ENCODE measurements at places on chromosomes 7 and 10.

DNA sequence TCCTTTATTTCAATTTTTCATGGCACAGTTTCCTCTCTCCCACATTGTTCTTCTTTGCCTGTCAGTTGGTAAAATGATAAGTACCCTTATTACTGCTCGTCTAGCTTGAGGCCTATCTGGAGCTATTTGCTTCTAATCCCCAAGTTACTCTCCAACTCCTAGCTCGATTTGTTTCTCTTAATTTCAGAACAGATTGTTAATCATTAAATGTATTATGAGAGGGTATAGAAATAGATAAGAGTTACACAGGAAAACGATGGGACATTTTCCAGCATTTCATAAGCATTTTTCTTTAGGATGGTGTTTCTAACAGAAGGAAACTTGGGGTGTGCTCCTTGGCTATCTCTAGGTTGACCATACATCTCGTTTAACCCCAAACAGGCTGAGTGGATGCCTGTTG is 540.5 kb upstream of the FZD8 start:
- no peak for DNase-seq

DNA sequence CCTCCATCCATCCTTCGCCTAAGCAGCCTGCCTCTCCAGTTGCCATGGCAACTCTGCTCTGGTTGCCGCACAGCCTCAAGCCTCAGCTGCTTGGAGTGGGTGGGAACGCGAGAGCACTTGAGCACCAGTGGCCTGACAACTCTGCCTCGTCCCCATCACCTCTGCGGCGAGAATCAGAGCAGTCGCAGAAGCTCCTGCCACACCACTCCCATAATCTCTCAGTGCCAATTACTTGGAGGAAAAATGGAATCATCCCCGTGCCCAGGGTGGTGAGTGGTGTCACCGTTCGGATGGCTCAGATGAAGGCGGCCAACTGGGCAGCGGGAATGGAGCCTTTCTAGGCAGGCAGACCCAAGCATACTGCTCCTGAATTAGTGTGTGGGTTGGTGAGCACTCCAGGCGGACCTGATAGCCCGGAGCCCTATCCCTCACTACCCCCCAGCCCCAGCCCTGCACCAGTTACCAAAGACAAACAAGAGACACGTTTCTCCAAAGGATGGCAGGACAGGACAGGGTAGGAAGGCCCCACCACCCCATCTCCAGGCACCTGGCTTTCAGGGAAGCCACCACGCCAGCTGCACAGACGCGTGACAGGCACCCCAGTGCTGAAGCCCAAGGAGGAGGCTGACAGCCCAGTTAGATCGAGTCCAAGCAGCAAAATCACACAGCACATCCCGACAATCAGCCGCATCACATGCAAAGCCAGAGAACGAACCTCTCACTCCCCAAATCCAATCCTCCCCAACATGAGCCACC is 335.4 kb downstream of the PTPRN2 start:
- no peak for DNase-seq

GRCh38 chr7:17185690-17186070 is 112.8 kb upstream of the AHR start:
- DNase-seq: peak; percentile 80

GRCh38 chr10:86601956-86602602 is 52.3 kb upstream of the OPN4 start:
- DNase-seq: no peak

- no peak for DNase-seq
Measured at GRCh38 chr7:1007901-1008300, 24.9 kb downstream of the CYP2W1 start.

DNA sequence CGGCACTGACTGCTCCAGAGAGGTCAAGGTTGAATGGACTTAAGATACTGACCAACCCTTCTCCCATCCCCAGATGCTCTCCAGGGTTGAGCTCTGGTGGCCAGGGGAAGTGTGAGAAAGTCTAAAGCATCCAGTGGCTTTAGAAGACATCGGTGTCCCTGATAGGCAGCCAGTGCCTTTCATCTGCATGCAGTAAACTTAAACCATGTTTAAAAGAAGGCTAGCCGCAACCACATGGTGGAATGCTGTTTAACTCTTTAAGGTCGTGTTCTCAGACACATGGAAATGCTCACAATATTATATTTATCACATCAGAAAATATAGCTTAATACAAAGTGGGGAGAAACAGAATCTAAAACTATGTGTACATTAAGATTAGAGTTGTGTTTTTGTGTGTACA is 137.0 kb downstream of the CNNM2 start:
- DNase-seq: no peak

GRCh38 chr10:112229096-112229495 is 45.5 kb upstream of the GPAM start:
- no peak for DNase-seq

DNA sequence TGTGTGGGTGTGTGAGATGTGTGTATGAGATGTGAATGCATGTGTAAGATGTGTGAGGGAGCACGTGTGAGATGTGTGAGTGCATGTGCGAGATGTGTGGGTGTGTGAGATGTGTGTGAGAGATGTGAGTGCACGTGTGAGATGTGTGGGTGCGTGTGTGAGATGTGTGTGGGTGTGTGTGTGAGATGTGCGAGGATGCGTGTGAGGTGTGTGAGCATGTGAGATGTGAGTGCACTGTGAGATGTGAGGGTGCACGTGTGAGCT is 31.0 kb downstream of the PPIF start:
- no peak for DNase-seq

DNA sequence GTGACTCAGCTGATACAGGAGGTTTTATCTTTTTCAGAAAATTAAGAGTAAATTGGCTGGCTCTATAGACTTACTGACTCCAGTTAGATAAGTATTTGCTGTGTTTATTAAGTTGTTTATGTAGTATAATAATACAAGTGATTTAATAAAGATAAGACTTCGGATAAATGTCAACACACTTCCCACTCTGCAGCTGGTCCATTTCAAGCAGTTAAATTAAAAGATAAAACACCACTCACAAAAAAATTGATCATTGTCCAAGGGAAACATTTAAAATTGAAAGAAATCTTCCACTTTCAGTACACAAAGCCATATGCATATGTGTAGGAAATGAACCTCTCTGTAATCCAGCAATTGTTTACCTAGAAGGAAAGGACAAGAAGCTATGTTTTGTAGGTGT is 106.1 kb upstream of the SP8 start:
- DNase-seq: no peak

GRCh38 chr7:159120540-159120919 is 24.1 kb downstream of the VIPR2 start:
- no peak for DNase-seq

DNA sequence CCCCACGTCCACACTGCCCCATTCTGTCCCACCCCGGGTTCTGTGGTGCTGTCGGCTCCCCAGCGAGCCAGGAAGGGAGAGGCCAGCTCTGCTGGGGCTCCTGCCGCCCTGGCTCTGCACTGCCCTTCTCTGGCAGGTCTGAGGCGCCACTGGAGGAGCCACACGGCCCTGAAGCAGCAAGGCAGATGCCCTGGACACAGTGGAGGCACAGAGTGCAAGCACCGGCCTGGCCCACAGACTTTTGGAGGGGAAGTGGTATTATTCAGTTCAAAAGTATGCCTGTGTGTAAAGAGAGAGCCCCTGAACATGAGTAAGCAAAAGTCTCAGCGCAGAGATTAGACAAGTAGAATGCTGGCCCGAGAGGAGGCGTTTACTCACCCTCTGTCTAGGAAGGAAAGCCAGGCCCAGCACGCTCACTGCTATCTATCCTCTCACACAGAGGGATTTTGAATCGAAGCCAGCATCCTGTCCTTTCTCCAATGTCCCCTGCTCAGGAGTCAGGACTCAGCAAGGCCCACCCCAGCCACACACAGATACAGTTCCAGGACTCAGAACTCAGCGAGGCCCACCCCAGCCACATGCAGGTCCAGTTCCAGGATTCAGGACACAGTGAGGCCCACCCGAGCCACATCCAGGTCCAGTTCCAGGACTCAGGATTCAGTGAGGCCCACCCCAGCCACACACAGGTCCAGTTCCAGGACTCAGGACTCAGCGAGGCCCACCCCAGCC is 115.0 kb downstream of the EGFR start:
- DNase-seq: peak; percentile 99

DNA sequence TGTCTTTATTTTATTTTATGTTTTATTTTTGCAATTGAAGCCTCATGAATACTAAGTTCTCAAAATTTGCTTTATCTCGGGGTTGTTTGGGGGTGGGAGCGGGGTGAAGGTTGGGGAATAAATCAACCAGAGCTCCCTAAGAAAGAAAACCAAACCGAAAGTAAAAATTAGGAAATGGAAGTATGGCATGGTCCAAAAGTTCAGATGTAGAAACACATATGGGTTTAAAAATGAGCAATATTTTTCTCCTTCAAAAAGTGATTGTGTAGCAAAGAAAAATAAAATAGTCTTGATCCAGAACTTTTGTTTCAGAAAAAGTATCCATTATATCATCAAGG is 177.4 kb upstream of the PLXDC2 start:
- no peak for DNase-seq

- no peak for DNase-seq
Measured at GRCh38 chr7:135369405-135369804, 135.8 kb downstream of the STRA8 start.

GRCh38 chr7:110373859-110374258 is 717.1 kb upstream of the LRRN3 start:
- no peak for DNase-seq

- DNase-seq: no peak
Measured at GRCh38 chr7:21414795-21415393, 13.0 kb upstream of the SP4 start.

Data from astrocyte (in vitro differentiated cells and primary cell).